ENCODE measurements at places on chromosomes 16 and 17. TPM values are rescaled to one million over a fixed set of nuclear protein-coding genes. Genes with fewer than 3 reads are reported as not detected.

The ARL5C gene
- total RNA-seq, result not detected

The PLEKHG4 gene
- total RNA-seq, result 18.1 TPM

The PRSS27 gene
- total RNA-seq, result 0.97 TPM

The NGFR gene
- total RNA-seq, result under 0.01 TPM

GRCh38 chr17:57578608-57579225 lies 166.4 kb downstream of the CCDC182 start:
- no peak for DNase-seq

DNA sequence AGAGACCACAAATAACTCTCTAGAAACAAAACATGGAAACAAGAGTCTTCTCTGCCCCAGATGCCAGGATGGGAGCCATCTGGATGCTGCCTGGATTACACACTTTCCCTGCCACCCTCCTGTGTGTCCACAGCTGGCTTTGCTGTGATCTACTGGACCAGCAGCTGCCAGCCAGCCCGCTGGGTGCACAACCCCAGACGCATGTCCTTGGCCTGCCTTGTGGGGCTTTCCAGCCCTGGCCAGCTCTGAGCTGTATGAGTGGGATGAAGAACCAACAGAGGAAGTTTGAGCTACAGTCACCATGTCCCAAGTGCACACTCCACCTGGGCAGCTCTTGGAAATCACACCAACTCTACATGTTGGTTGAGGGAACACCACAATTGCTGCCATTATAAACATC lies 57.0 kb upstream of the TNRC6C start:
- no peak for DNase-seq

GRCh38 chr17:33942414-33942813 lies 312.7 kb upstream of the CCL2 start:
- DNase-seq, result no peak

- DNase-seq, result no peak
Observed at GRCh38 chr16:10896723-10897122, 19.7 kb downstream of the CIITA start.

DNA sequence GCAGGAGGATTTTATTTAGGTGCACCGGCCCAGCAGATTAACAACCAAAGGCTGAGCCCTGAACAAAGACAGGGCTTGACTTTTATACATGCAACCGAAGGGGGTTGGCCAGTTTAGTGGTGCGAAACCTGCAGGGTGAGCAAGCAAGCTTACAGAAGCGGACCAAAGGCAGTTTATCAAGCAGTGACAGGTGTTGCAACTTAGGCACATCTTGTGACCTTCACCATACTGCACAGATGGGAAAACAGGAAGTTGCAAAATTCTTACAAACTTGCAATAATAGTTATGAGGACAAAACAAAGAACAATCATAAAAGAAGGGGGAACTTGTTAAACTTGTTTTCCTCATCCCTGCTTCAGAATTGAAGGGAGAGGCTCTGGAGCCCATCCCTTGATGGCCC lies 1265.1 kb downstream of the CDH8 start:
- no peak for DNase-seq

DNA sequence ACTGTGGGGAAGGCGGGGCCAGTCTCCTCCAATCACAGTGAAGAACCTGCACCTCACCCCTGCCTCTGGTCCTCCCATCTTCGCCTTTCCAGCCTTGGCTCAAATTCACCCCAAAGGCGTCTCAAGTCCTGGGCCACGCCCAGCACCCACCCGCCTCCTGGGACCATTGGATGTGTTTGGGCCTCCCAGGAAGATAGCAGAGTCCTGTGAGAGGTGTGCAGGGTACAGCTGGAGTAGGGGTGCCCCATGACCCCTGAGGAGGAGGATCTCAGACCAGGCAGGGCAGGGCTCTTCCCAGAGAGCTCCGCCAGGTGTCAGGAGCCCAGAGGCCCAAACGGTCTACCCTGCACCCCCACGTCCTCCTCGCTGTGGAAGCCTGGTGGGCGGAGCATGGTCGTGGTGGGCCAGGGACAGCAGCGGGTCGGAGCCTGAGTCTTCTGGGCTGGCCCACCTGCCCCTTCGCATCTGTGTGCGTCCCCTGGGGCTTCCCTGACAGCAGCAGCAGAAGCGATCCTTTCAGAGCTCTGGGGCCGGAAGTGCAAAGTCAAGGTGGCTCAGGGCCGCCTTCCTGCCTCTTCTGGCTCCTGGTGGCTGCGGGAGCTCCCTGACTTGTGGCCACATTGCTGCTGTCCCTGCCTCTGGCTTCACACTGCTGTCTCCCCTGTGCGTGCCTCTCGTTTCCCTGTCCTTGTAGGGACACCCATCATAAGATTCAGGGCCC lies 34.9 kb upstream of the ZNF469 start:
- DNase-seq, result no peak

GRCh38 chr17:63987221-63988126 lies 10.7 kb upstream of the PRR29 start:
- no peak for DNase-seq

- no peak for DNase-seq
Observed at GRCh38 chr16:23082161-23082788, 67.0 kb downstream of the USP31 start.

- no peak for DNase-seq
Observed at GRCh38 chr16:86418981-86419380, 91.3 kb upstream of the FOXF1 start.

- peak; percentile 99 for DNase-seq
Observed at GRCh38 chr17:19448341-19449268, 37.6 kb downstream of the RNF112 start.

DNA sequence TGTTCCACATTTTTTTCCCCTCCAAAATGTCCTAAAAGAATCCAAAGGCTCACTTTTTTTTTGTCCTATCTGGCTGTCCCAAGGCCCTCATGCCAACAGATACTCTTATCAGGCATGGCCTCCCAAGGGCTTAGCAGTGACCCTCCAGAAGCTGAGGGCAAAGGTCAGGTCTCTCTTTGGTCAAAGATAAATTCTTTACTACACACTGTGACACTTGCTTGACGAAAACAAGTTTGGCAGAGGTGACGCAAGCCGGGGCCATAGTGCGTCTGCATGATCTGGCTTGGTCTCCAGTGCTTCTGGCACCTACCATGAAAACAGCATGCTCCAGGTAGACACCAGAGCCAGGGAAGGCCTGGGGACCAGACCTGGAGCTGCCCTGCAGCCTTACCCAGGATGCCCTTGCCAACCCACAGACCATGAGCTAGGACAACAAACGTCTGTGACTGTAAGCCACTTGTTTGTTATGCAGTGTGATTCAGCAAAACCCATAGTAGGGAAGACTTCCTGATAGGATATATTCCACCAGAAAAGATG lies 48.5 kb upstream of the IRF8 start:
- no peak for DNase-seq

DNA sequence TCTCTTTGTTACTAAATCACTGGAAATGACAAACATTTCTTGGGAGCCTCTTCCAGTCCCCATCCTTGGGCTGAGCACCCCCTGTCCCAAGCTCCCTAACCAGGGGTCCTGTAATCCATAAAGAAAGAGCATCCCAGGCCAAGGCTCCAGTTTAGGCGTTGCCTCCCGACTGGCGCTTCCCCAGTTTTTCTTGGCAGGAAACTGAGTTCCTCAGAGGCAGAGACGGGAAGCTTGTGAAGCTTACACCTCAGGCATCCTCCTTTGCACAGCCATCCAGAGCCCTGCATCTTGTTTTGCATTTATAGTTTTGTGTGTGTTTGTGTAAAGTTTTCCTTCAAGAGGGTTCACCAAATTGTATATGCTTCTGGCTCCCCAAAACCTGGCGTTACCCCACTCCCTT lies 7.1 kb downstream of the COPZ2 start:
- DNase-seq, result no peak

All from fibroblast of villous mesenchyme (primary cell).